ENCODE measurements at places on chromosomes 3 and 15.
A peak's percentile ranks its signal among the peaks of the same experiment; 100 is the strongest.

GRCh38 chr3:123685780-123686179 lies 100.9 kb upstream of the HACD2 start:
- no peak for DNase-seq

- no peak for DNase-seq
Observed at GRCh38 chr3:4894891-4895530, 84.2 kb upstream of the BHLHE40 start.

DNA sequence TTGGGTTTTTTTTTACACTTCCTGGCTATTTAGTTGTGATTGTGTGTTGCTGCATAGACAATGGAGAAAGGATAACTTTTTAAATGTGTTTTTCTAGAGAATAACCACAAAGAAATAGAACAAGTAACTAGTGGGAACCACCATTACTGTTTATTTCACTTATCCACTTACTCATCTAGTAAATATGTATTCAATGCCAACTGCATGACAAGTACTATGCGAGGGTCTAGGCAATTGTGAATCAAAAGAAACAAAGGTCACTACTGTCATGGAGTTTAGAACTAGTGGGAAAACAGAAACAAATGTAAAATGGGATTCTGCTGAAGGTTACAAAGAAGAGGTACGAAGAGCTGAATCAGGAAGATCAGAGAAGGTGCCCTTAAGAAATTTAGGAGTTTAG lies 600.9 kb upstream of the ROBO2 start:
- DNase-seq: no peak

DNA sequence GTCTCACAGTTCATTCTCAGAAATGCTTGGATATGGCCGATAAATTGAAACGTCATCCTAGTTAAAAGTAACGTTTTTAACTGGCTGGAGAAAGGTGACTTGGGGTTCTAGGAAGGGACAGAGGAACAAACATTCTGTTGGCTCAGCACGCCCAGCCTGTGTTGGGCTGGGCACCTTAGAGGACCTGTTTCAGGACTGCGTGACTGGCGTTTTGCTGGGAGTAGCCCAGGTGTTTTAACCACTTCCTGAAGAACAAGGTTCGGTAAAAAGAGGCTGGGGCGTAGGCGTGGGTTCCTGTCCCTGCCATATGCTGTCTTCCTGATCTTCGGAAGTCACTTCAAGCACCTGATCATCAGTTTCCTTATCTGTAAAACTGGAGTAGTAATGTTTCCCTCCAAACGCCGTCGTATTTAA lies 1.1 kb upstream of the TLNRD1 start:
- peak; percentile 66 for DNase-seq

GRCh38 chr15:67419705-67420104 lies 101.2 kb upstream of the C15orf61 start:
- DNase-seq: no peak

DNA sequence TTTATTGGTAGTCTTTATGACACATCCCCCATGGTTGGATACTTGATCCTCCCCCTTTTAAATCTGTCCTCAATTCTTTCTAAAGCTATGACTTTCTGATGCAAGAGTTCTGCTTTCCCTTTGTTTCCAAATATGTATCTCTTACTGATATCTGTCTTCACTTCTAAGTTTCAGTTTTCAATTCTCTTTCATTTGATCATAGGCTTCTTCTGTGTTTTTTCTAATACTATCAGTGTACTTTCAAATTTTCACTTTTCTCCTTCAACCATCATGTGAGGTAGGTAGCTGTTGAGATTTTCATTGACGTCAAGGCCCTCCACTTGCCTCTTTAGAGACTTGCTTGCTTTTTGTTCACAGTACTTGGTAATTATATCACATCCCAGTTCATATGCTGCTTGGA lies 436.5 kb downstream of the CNTN4 start:
- DNase-seq: no peak

- no peak for DNase-seq
Observed at GRCh38 chr3:127209840-127210653, 17.1 kb downstream of the PRR23E start.

- DNase-seq: no peak
Observed at GRCh38 chr3:140910860-140911259, 30.8 kb upstream of the SLC25A36 start.

DNA sequence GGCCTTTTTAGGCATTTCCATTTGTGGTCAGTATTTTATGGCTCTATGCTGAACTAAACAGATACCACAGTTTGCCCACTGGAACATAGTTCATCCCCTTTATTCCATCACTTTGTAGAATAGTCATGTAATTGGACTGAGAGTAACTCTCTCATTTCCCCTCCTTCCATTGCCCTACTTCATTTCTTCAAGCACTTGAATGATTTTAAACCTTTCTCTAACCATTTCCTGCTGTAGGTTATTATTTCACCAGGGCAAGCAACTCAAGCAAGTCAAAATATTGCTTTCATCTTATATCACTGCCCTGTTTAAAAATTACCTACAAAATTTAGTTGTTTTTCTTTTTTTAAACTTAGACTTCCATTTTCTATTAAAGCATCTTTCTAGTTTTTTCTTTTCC lies 177.0 kb downstream of the RAP2B start:
- DNase-seq: no peak

GRCh38 chr3:111652492-111653180 lies 57.5 kb upstream of the ZBED2 start:
- DNase-seq: no peak

DNA sequence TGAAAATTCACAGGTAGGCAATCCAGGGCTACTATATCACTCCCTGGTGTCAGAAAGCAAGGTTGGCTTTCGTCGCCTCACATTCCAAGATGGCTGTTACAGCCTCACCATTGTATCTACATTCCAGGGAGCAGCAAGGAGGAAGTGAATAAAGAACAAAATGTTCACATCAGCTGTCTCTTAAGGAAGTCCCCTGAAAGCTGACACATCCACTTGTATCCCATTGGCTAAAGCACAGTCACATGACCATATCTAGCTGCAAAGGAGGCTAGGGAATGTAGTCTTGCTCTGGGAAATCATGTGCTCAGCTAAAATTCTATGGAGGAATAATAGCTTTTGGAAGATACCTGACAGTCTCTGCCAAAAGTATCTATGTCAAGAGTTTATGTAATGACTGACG lies 12.8 kb upstream of the GATA2 start:
- no peak for DNase-seq

DNA sequence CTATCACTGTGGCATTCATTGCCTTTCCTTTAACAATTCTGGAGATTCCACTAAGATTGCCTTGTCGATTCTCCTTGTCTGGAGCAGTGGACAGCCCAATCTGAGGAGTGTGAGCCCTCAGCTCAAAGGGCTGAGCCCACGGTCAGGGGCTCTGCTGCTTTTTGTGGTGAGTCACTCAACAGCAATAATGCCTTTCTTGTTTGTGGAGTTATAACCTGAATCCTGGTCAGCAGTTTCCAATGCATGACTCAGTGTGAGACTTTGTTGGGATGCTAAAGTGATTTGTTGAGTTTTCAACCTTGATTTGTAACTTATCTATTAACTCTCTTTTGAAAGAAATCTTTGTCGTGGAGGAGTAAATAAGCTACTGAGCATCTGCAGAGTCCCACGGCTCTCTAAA lies 183.5 kb downstream of the TJP1 start:
- no peak for DNase-seq

DNA sequence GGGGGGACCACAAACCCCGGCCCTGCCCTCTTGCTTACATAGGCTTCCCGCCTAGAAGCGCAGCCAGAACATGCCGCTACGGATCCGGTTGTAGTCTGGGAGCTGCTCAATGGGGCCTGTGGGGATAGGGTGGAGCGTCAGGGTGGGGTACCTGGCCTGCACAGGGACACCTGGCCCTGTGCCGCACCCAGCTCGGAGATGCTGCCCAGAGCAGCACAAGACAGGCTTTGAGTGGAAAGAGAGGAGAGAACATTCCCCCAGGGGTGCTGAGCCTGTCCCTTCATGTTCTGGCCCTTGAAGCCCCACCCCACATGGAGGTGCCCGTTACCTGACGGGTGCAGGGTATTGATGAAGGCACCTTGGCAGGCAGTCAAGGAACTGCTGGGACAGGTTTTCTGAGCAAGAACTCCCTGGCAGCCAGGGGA lies 4.0 kb upstream of the COL7A1 start:
- DNase-seq: no peak

GRCh38 chr3:16254916-16255315 lies 9.8 kb downstream of the DPH3 start:
- DNase-seq: no peak

DNA sequence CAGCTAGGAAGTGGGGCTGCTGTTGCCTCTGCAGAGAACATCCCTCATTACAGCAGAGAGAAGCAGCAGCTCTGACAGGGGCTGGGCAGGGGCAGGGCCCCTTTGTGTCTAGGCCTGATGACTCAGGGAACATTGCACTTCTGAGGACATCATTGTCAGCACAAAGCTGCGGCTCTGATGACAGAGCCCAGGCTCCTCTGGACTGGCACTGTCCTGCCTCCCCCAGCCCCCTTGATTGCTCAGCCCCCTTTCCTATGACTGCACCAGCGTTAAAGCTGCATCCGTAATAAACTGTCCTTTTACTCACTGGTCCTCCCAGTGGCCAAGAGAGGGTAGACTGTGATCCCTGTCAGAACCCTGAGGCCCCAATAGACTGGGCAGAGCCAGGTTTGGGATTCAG lies 18.3 kb downstream of the TRH start:
- DNase-seq: no peak

DNA sequence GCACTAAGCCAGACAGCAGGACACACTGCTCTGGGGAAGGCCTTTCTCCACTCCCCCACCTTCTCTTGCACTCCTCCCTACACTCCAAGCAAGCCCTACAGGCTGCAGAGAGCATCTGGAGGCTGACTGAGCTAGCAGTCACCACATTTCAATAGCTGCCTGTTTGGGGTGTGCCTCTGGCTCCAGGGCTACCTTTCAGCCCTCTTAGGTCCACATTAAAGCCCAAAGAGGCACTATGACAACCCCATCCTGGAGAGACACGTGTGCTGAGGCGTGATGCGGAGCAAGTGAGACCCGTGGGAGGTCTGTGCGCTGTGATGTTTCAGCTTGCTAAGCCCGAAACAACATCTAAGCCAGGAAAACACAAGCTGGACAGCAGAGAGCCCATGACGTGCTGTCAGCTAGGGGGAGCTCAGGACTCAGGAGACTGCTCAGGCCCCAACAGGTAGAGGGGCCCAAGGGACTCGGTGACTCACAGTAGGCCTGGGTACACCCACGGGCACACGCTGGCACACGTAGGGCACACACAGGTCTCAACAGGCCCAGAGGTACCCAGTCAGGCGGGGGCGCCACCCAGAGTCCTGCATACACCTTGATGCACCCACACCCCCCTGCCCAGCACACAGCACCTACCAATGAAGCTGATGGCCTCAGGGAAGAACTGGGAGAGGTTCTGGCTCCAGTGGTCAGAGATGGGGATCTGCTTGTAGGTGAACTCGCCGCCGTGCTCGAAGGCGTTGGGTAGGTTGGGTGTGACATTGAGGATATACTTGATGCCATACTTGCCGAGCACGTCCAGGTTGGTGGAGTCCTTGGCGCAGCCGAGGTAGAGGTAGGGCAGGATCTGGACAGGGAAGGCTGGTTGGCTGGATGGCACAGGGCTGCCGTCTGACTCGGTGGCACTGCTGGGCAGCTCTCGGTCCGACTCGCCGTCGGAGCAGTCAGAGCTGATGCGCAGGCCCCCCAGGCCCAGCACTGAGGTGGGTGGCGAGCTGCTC lies 2.8 kb downstream of the DUSP7 start:
- peak; percentile 19 for DNase-seq

DNA sequence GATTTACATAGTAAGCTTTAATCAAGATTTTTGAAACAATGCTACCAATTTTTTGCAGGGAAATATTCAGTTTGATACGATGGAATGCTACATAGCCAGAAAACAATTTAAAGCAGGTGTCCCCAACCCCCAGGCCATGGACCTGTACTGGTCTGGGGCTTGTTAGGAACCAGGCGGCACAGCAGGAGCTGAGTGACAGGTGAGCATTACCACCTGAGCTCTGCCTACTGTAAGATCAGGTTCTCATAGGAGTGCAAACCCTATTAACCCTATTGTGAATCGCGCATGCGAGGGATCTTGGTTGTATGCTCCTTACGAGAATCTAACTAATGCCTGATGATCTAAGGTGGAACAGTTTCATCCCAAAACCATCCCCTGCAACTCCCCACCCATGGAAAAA lies 322.6 kb upstream of the NECTIN3 start:
- no peak for DNase-seq

DNA sequence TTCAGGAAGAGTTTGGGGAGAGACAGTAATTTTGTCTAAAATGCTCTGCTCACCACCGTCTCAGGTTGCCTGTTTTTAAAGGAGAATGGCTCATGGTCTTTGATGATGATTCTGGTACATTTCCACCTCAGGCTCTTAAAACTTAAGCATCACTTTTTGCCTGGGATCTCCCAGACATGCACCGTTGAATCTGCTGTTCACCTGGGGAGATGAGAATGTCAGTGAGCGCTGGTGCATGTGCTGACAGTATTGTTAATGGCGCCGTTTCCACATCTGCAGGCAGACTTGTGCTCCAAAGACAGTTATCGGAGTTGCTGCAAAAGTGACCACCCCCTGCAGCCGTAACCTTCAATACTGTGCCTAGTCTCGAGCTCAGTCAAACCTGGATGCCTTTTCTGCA lies 219.0 kb upstream of the TPM1 start:
- no peak for DNase-seq

DNA sequence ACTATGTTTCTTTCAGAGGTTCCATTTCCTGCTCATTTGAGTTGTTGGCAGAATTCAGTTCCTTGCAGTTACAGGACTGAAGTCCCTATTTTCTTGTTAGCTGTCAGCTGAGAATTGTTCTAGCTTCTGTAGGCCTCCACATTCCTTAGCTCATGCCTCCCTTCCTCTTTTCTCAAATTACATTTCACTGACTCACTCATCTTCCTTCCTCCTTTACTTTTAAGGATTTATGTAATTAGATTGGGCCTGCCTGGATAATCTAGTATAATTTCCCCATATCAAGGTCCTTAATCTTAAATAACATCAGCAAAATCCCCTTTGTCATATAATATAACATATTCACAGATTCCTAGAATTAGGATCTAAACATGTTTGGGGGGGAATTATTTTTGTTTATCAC lies 40.6 kb upstream of the RBMS3 start:
- DNase-seq: no peak

GRCh38 chr15:28983432-28984311 lies 97.9 kb downstream of the APBA2 start:
- DNase-seq: no peak

- no peak for DNase-seq
Observed at GRCh38 chr15:25775317-25775912, 87.7 kb downstream of the ATP10A start.

DNA sequence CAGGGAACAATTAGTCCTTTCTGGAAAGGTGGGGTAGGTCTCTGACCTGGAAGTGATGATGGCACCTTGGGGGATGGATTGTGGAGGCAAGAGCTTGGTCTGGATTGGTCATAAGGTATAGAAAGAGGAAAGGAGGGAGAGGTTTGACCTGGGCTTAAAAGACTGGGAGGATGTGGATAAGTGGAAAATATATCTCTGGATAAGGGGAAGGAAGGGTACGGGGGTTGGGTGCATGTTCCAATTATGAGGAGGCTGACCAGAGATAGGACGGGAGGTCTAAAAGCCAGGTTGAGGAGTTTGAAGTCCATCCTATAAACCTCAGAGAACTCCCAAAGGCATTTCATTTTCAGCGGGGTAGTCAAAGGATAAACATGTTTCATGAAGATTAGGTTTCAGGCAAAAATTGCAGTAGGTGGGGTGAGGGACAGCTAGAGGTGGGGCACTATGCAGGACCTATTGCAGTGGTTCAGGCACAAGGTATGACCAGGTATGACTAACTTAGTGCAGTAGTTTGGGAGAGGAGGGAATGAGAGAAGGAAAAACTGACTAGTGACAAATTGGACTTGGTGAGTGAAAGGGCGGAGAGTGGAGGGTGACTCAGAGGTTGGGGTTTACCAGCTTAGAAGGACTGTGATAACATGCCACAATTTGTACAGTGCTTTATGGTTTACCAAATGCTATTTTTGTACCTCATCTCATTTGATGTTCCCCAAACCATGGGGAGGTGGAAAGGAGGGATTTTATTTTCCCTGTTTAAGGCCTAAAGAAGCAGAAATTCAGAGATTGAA lies 10.7 kb downstream of the PDE8A start:
- DNase-seq: no peak
